Type B pancreatic cell (in vitro differentiated cells): ENCODE measurements at places on chromosomes 4 and X.

DNA sequence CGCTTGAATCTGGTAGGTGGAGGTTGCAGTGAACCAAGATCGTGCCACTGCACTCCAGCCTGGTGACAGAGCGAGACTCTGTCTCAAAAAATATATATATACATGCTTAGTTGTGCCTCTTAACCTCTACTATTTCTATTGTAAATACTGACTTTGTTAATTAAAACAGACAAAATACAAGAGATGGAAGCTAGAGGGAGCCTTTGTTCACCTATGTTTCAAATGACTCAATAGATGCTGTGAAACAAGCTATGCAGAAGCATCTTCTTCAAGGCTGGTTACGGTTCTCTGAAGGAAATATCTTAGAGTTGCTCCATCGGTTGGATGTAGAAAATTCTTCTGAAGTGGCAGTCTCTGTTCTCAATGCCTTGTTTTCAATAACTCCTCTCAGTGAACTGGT lies 6.2 kb downstream of the NCAPG start:
- no peak for DNase-seq

- DNase-seq, result no peak
Measured at GRCh38 chr4:116332508-116332907, 752.9 kb downstream of the TRAM1L1 start.

GRCh38 chr4:142861351-142861750 lies 15.2 kb upstream of the INPP4B start:
- DNase-seq, result no peak

- DNase-seq, result no peak
Measured at GRCh38 chrX:48022100-48022499, 15.3 kb downstream of the SPACA5 start.

DNA sequence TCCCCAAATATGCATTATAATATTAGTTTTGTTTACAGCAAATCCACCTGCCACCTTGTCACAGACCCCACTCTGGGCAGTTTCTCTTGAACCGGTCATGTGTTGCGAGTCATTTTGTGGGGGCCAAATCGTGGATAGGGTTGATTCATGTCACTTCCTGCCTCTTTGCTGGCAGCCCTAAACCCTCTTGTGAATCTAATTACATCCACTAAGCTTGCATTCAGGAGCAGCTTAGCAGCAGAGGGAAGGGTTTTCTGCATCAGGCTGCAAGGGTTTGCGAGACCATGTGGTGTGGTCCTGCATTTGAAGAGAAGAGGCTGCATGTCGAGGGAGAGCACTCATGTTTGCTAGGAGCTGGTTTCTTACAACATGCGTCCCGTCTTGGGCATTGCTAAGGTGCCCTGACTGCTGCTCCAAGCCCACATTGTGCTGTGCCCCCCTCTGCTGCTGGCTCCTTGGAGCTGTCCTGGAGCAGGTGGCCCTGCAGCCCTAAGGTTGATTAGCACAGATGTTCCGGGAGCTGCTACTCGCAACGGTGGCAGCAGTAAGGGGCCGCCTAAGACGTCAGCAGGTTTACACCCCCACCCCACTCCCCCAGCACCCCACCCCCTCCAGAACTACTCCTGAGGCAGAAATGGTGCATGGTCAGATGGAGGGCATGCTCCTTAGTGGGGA lies 88.9 kb upstream of the CLDN34 start:
- no peak for DNase-seq
